ENCODE measurements at places on chromosomes 5 and 9. TPM values are rescaled to one million over a fixed set of nuclear protein-coding genes. Genes with fewer than 3 reads are reported as not detected.

Gene LRRC70
- 0.86 TPM for total RNA-seq

- DNase-seq = no peak
Measured at GRCh38 chr9:113695901-113696300, 180.2 kb upstream of the ZNF618 start.

- DNase-seq = no peak
Measured at GRCh38 chr5:179152941-179153340, 92.8 kb downstream of the ZNF354C start.

DNA sequence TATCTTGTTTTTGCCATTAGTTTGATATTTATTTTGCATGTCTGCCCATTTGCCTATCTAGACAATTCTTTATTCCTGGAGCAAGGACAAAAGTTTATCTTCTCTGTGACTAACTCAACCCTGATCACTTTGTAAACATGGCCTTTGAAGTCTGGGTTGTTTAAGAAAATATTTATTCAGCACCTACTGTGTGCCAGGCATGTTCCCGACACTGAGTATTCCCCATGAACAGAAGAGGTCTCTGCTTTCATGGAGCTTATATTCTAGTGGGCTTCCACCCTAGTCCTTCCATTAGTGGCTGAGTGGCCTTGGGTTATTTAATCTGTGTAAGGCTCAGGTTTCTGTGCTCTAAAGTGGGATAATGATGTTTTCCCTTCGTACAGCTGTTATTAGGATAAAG, 49.7 kb downstream of the SEMA6A start:
- DNase-seq = no peak

GRCh38 chr5:61327760-61328753, 4.0 kb upstream of the ZSWIM6 start:
- DNase-seq = no peak

DNA sequence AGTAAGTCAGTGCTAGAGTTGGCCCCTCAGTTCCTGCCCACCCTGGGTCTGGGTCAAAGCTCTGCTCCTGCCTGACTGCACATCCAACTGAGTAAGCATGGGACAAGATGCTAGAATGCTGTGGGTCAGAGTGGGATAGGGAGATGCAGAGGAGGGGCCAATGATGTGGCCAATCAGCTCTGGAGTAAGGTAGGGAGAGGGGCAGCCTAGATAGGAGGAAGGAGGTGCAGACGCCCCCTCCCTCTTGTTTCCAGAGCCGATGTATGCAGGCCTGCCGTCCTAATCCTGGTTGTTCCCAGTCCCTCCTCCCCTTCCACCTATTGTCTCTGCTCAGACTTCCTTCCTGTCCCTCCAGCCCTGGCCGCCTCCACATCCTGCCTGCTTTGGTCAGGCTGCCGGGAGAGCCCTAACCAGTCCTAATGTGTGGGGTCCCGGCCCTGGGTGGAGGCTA, 1.3 kb downstream of the ARAP3 start:
- DNase-seq = no peak
